MCF 10A (cell line): ENCODE measurements at places on chromosomes 3 and 15. TPM values are rescaled to one million over a fixed set of nuclear protein-coding genes. Genes with fewer than 3 reads are reported as not detected.

DNA sequence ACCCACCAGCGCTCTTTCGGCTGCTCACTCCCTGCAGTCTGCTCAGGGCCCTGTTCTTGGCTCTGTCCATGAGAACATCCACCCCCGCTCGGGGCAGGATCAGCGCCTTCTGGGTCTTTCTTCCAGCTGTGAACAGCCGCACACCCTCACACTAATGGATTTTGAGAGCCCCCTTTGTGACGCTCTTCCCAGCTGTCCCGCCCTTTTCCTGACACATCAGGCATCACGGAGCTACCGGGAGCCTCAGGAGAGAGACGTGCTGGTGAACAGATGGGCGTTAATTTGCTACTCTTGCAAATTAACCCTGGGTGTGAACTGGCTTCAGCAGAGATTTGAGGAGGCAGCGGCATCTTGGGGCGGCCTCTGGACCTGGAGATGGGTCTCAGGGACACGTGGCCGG is 113.0 kb downstream of the TMEM266 start:
- DNase-seq, result no peak
- peaks cover 3% of the 10 kb centered on the region for H3K36me3 ChIP-seq
- H3K27ac ChIP-seq, result peak overlapping the region; percentile 81
- H3K4me1 ChIP-seq, result peaks cover 21% of the 10 kb centered on the region

Gene SCN11A
- 0.05 TPM in 1 of 2 replicates, not detected in the other for total RNA-seq

- H3K27ac ChIP-seq, result no peak overlapping the region
- peaks cover 34% of the 10 kb centered on the region for H3K27me3 ChIP-seq
- H3K4me1 ChIP-seq, result peaks cover 4% of the 10 kb centered on the region
- peaks cover 1% of the 10 kb centered on the region for H3K36me3 ChIP-seq
- no peak overlapping the region for H3K4me3 ChIP-seq
- DNase-seq, result no peak
These were observed 72.0 kb upstream of the IQSEC1 start for GRCh38 chr3:13145131-13145825.

Gene FHIT
- 18.7 and 20.1 TPM in 2 replicates for total RNA-seq

GRCh38 chr15:64623347-64623996 is 151.9 kb downstream of the RBPMS2 start:
- H3K4me3 ChIP-seq, result no peak overlapping the region
- H3K27ac ChIP-seq, result no peak overlapping the region
- peaks cover 33% of the 10 kb centered on the region for H3K36me3 ChIP-seq
- H3K4me1 ChIP-seq, result peaks cover 22% of the 10 kb centered on the region
- H3K27me3 ChIP-seq, result no peaks in the 10 kb centered on the region

- no peak within 1 kb of the TSS for H3K27ac ChIP-seq
- H3K27me3 ChIP-seq, result peaks cover 67% of the 10 kb centered on the region
- peaks cover 8% of the 10 kb centered on the region for H3K4me1 ChIP-seq
- H3K36me3 ChIP-seq, result no peaks in the 10 kb centered on the region
These were observed at the start of gene ITGA11 for GRCh38 chr15:68431792-68432401. Gene ITGA11 (minus strand): TSS chr15:68432163. CDS start chr15:68432066, 97 bp downstream.

Gene PLSCR2
- not detected in 2 replicates for total RNA-seq

Gene PARL
- total RNA-seq, result 73.5 and 88.0 TPM in 2 replicates

Gene AQP9
- 0.09 TPM in 1 of 2 replicates, not detected in the other for total RNA-seq

Gene TTLL13
- total RNA-seq, result 0.47 TPM in 1 of 2 replicates, not detected in the other

Gene RASGRP1
- not detected in 2 replicates for total RNA-seq

- H3K4me1 ChIP-seq, result peaks cover 11% of the 10 kb centered on the region
- H3K36me3 ChIP-seq, result no peaks in the 10 kb centered on the region
- H3K27ac ChIP-seq, result no peak overlapping the region
- peaks cover 23% of the 10 kb centered on the region for H3K27me3 ChIP-seq
- no peak overlapping the region for H3K4me3 ChIP-seq
These were observed 75.5 kb downstream of the TOP2B start for GRCh38 chr3:25589104-25589782.

DNA sequence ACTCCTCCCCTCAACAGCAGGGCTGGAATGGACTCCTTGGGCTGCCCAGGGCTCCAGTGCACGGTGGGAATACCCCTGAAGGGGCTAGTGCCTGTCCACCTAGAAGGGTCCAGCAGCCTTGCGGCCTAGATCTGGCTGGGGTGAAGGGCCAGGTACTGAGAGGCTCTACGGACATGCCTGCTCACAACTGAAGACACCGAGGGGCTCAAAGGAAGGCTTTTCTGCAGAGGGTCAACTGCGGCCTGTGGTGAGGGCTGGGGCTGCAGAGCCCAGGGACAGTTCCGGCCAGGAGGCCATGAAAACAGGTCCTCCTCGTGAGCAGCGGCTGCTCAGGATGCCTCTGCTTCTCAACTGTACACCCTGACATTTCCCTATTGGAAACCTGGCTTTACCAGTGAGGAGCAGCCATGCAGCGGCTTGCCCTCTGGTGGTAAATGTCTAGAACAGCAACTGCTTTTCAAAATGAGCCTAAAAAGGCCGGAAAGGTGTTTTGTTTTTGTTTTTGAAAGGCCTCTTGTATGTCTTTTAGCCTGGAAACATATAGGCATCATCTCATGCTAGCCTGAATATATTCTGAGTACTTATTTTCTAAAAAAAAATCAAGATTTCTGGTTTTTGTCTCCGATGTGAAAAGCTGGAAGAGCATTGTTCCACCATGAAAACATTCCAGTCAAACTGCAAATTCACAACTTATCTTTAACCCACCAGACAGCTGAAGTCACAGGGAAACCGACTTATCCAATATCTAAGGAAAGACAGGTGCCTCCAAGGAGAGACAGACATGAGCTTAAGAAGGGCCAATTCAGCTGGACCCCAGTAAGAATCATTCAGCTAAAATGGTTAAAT is 163.4 kb downstream of the KLF13 start:
- no peak overlapping the region for H3K27ac ChIP-seq
- peak; percentile 72 for DNase-seq
- no peaks in the 10 kb centered on the region for H3K27me3 ChIP-seq
- no peaks in the 10 kb centered on the region for H3K36me3 ChIP-seq

DNA sequence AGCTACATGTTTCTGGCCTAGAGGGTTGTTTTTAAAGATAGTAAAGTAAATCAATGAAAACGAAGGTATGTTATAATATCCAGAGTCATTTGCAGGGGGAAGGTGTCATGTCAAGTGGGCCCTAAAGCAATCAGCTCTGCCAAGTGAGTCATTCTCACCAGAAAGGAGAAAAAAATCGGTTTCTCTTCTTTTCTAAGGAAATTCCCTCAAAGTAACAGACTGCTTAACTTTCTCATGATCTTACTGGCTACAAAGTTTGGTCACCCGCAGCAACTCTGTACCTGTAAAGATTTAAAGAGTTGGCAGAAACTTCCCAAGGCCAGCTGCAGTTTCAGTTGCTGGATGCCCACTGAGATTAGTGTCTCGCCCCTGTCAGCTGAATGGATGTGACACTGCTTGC is 5.5 kb upstream of the FSIP1 start:
- H3K27me3 ChIP-seq, result no peaks in the 10 kb centered on the region
- H3K4me1 ChIP-seq, result peaks cover 15% of the 10 kb centered on the region
- H3K27ac ChIP-seq, result no peak overlapping the region

- H3K36me3 ChIP-seq, result no peaks in the 10 kb centered on the region
- H3K27me3 ChIP-seq, result no peaks in the 10 kb centered on the region
- DNase-seq, result no peak
- H3K4me1 ChIP-seq, result peaks cover 6% of the 10 kb centered on the region
- H3K27ac ChIP-seq, result no peak overlapping the region
These were observed 147.2 kb downstream of the ALCAM start for GRCh38 chr3:105513886-105514285.

DNA sequence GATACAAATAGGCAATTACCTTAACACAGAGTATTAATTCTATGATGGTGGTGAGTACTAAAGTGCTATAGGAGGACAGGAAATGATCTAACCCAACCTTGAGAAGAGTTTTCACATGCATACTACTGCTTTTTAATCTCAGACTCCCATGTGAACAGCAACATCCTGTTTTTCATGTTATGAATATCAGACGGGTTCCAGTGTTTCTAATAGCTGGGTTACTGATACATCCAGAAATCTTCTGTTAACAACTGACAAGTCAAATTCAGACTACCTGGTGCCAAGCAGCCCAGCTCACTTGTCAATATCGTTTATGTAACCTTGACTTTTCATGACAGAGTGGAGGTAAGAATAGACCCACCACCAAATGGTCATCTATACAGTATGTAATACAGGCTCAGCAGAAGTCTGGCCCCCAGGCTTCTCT is 220.2 kb upstream of the COL8A1 start:
- H3K27me3 ChIP-seq, result no peaks in the 10 kb centered on the region
- H3K4me1 ChIP-seq, result no peaks in the 10 kb centered on the region
- no peak overlapping the region for H3K27ac ChIP-seq
- H3K36me3 ChIP-seq, result no peaks in the 10 kb centered on the region
- DNase-seq, result no peak

DNA sequence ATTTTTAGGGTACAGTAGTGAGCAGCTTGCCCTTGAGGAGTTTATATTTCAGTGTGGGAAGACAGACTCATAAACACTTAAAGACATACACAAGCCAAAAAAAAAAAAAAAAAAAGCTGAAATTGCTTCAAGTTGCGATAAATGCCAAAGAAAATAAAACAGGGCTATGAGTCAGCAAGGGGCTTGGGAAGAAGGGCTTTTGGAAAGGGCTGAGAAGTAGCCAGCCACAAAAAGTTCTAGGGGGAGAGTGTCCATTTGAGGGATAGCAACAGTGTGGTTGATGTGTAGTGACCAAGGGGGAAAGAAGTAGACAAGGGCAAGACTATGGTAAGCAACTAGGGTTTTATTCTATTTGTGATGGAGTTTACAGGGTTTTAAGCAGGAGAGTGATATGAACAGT is 185.5 kb downstream of the ADAMTS9 start:
- H3K4me1 ChIP-seq, result no peaks in the 10 kb centered on the region
- H3K4me3 ChIP-seq, result no peak overlapping the region
- DNase-seq, result peak; percentile 33
- no peak overlapping the region for H3K27ac ChIP-seq
- no peaks in the 10 kb centered on the region for H3K27me3 ChIP-seq

DNA sequence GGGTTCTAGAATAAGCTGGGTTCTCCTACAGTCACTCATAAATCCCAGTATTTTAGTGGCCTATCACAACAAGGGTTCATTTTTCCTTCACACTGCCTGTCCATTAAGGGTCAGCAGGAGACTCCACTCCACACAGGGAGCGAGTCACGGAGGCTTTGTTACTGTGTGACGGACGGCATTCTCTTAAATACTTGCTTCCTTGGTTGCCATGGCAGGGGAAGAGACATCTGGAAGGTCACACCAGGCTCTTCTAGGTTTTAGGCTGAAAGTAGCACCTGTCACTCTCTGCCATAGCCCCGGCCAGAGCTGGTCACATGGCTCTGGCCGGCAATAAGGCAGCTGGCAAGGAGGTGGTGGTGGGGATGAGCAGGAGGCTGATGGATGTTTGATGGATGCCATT is 89.4 kb upstream of the ANKRD34C start:
- no peak overlapping the region for H3K27ac ChIP-seq
- no peaks in the 10 kb centered on the region for H3K36me3 ChIP-seq
- no peak for DNase-seq
- H3K27me3 ChIP-seq, result peaks cover 24% of the 10 kb centered on the region

Gene SNRPN
- 86.5 and 101 TPM in 2 replicates for total RNA-seq

Gene CCR8
- not detected in 2 replicates for total RNA-seq

DNA sequence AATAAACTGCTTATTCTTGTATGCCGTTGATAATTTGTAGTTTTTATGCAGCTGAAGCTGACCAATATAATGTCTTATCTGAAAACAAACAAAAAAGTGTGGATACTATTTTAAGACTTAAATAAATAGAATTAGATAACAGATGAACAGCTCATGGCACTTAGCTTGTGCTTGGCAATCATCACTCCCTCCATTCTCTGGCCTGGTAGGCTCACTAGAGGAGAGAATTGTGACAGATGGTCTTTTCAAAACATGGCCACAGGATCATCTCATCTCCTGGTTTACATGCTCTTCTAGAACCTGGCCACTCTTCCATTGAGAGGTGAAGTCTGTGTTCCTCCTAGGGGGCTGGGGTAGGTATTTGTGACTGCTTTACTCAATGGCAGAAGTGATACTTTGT is 58.4 kb upstream of the RBP1 start:
- peaks cover 24% of the 10 kb centered on the region for H3K4me1 ChIP-seq
- H3K36me3 ChIP-seq, result no peaks in the 10 kb centered on the region
- no peak overlapping the region for H3K27ac ChIP-seq
